T-helper 9 cell (primary cell): ENCODE measurements at places on chromosomes 4 and X.
A peak's percentile ranks its signal among the peaks of the same experiment; 100 is the strongest.

DNA sequence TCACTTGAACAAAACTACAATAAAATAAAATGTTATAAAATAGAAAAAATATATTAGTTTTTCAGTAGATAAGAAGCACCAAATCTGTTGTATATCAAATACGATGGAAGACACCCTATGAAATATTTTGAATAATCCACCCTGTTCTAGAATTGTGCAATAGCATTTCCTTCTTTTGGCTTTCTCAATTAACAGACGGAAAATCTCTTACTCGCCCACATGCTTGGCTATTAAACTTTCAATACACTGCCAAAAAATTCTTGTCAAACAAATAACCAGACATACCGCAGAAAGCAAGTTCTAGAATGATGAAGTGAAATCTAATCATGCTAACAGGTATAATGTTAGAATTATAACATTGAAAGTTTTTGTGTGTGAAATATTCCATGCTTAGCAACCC lies 671.6 kb upstream of the SLIT2 start:
- DNase-seq, result no peak

- DNase-seq, result no peak
Observed at GRCh38 chrX:32798990-32799389, 412.4 kb downstream of the DMD start.

DNA sequence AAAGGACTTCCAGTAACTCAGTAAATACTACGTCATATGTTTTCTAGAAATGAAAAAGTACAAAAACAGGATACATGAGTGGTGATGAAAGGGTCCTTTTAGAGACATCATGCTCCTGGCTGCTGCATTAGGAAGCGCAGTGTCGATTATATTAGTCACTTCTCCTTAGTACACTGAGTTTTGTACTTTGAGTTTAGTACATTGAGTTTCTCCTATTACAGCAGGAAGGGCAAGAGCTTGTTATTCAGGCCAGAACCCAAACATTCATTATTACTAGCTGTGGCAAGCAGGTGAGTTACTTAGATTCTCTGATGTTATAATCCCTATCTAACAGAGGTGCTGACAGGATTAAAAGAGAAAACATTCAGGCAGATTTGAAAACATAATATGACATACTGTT lies 21.3 kb downstream of the RPGR start:
- DNase-seq, result no peak

- DNase-seq, result no peak
Observed at GRCh38 chrX:45110494-45110893, 90.2 kb downstream of the DIPK2B start.

- no peak for DNase-seq
Observed at GRCh38 chr4:7672601-7673000, 237.9 kb upstream of the PSAPL1 start.

- no peak for DNase-seq
Observed at GRCh38 chrX:119853444-119853843, 681 bp upstream of the UPF3B start.

- DNase-seq, result no peak
Observed at GRCh38 chr4:108453366-108453765, 167.0 kb upstream of the RPL34 start.

DNA sequence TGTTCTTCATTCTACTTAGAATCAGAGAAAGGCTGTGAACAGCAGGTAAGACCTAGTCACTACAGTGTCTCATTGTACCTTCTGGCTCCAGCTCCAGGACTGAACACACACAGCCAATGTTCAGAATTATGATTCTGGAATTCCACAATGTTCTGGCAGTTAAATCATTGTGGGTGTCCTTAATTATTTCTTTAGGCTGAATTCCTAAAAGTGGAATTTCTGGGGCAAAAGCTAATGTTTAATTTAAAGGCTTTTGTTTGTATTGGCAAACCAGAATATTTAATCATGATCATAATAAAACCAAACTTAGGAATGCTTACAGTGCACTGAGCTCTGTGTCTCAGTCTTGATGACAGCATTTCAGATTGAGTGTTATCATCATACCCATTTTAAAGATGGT lies 67.0 kb upstream of the FAT1 start:
- DNase-seq, result no peak

DNA sequence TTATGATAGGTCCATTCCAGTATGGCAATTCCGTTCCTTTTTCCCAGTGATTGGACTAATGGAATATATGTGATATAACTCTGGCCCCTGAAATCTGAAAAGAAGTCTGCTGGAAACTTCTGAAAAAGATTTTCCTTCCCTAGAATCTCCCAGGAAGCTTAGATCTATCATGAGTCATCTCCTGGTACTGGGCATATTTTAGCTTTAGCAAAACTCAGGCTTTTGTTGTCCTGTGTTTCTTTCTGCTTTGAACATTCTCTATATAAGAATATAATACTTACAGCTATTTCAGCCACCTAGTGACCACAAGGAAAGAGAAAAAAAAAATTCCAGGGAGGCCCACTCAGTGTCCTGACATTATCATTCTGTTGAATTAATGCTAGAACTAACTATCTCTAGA lies 597.2 kb upstream of the GRIA3 start:
- no peak for DNase-seq

GRCh38 chr4:83282049-83282535 lies 2.5 kb downstream of the COQ2 start:
- DNase-seq, result peak; percentile 46

- DNase-seq, result no peak
Observed at GRCh38 chr4:57113870-57114269, 3.7 kb upstream of the IGFBP7 start.

GRCh38 chrX:119273420-119274192 lies 37.5 kb downstream of the PGRMC1 start:
- DNase-seq, result peak; percentile 32

- DNase-seq, result no peak
Observed at GRCh38 chr4:83753260-83753659, 217.4 kb downstream of the GPAT3 start.

DNA sequence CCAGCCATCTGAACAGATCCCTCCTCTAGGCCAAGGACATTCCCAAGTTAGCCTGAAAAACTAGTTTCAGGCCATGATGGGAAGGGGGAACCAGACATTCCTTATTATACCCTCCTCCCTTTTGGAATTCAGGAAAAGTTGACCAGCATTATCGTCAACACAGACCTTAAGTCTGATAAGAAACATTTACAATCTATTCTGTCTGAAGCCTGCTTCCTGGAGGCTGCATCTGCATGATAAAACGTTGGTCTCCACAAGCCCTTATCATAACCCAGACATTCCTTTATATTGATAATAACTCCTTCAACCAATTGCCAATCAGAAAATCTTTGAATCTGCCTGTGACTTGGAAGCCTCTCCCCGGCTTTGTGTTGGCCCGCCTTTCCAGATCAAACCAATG lies 44.3 kb downstream of the EFHC2 start:
- DNase-seq, result no peak

- DNase-seq, result no peak
Observed at GRCh38 chr4:80182237-80182866, 15.0 kb upstream of the PRDM8 start.

DNA sequence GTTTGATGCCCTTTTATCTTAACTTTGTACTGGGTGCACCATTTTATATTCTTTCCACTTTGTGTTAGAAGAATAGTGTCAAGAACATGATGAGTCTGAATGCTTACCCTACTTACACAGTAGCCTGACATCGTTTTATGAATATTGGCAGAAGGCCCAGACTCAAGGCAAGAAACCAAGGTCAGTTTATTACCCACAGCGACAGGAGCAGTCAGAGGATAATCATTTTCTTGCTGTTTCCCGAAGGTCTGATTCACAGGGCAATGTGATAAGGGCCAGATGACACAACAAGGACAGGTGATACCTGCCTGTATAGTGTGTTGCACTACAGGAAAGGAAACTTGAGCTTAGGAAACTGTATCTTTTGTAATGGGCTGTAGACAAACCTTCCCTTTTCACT lies 417.4 kb downstream of the SPOCK3 start:
- no peak for DNase-seq

DNA sequence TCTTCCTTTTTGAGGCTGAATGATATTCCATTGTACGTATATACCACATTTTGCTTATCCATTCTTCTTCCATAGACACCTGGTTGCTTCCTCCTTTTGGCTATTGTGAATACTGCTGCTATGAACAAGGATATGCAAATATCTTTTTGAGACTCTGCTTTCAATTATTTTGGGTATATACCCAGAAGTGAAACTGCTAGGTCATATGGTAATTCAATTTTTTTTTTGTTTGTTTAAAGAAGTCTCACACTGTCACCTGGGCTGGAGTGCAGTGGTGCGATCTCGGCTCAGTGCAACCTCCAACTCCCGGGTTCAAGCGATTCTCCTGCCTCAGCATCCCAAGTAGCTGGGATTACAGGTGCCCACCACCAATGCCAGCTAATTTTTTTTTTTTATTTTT lies 75.3 kb downstream of the METTL14 start:
- no peak for DNase-seq

- no peak for DNase-seq
Observed at GRCh38 chrX:24890677-24891076, 125.1 kb downstream of the ARX start.

DNA sequence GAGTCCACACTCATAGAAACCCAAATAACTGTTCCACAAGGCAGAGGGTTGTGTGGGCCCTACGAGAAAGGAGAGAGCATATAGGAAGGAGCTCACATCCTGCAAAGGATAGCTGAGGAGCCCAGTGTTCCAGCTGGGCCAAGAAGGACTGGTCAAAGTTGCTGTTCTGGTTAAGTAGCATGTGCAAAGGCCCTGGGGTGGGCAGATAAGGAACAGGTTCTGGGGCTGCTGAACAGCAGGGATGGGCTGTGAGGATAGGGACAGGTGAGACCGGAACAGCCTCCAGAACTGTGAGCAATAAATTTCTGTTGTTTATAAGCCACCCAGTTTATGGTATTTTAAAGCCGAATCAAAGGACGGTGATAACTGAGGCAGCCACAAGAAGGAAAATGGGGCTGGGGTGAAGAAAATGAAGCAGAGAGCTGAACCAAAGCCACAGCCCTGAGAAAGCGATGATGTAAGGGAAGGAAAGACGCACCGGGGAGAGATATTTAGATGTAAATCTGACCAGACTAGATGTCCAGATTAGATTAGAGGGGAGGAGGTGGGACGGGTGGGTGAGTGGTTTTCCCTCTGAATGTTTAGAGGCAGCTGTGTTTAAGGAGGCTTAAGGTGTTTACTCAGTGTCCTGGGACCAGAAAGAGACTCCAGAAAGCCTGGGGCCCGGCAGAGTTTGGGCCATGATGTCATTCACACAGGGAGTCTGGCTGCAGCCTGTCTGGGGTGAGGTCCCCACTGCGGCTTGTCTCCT lies 180.8 kb upstream of the BCOR start:
- DNase-seq, result peak; percentile 63

GRCh38 chrX:72141372-72142004 lies 9.8 kb upstream of the RTL5 start:
- no peak for DNase-seq

DNA sequence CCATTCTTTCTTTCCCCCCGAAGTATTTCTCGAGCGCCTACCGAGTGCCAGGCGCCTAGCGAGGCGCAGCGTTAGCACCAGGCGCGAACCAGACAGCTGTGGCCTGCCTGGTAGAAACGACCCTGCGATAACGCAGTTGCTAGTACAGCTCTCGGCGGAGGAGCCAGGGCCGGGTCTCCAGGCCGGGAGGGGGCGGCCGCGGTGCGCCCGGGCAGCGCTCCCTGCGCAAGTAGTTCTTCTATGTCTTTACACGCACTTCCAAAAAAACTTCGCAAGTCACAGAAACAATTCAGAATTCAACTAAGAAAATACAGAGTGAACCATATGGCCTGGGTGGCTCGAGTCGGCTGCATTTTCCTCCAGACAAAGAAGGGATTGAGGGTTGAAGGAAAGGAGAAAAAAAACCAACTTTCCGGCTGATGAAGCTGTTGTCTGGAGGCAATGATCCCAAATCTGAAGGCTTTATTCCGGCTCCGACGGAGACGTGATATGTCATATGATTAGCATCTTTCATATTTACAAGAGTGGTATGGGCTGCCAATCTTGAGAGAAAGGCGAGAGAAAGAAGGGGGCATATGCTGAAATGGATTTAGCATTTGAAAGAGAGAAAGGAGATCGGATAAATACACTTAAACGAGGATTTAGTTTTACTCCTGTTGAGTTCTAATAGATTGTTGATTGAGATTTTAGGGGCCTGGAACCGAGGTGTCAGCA lies 7.2 kb upstream of the NEUROG2 start:
- DNase-seq, result no peak

- no peak for DNase-seq
Observed at GRCh38 chr4:111510535-111510934, 634.7 kb upstream of the FAM241A start.

GRCh38 chr4:138367942-138368341 lies 125.8 kb upstream of the SLC7A11 start:
- no peak for DNase-seq

- DNase-seq, result no peak
Observed at GRCh38 chr4:143294310-143294709, 42.4 kb upstream of the GAB1 start.

DNA sequence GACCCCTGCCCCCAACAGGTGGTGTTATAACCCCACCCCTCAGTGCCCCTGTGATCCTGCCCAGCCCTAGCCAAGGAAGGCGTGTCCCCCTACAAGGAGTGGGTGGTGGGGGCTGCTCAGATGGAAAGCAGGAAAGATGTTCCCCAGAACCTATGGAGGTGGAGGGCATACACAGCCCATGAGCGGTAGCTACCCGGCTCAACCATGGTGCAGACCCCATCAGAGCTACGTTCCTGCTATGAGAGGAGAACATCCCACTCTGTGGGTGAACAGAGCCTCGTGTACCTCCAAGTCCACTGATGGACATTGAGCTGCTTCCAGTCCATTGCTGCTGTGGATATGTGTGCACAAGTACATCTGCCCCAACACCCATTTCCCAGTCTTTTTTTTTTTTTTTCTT lies 71.1 kb downstream of the SHOX start:
- DNase-seq, result no peak

DNA sequence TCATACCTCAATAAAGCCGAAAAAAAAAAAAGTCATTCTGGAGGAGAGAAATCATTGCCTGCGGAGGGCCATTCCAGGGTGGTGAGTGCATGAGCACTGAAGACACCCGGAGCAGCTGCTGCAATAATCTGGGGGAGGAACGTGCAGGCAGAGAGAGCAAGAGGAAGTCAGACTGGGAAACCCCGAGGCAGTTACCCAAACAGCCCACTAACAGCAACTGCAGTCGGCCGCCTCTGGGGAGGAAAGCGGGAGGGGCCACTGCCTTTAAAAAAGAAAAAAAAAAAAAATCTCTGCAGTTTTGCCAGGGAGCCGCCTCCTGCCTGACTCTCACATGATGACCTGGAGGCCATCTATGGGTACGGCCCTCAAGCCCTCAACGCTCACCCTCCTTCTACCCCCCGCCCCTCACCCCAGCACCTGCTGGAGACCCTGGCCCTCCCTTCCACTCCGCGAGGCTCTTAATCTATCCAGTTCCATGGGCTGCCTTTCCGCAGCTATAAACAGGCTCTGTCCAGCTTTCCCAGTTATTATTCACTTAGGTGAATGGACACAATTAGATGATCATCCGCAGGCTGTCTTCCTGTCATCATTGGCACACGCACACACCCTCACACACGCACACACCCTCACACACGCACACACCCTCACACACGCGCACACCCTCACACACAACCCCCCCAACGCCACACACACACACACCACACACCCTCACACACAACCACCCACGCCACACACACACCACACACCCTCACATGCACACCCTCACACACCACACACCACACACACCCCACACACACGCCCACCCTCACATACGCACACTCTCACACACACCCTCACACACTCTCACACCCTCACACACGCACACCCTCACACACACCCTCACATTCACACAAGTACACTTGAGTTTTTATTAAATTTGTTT lies 3.4 kb upstream of the AVPR2 start:
- peak; percentile 37 for DNase-seq

- DNase-seq, result no peak
Observed at GRCh38 chr4:25795566-25796454, 67.0 kb downstream of the SEL1L3 start.
